NCI-H345 (cell line): ENCODE measurements at places on chromosomes 7 and 10.

GRCh38 chr7:1255080-1255816 lies 22.6 kb downstream of the UNCX start:
- no peak for DNase-seq

DNA sequence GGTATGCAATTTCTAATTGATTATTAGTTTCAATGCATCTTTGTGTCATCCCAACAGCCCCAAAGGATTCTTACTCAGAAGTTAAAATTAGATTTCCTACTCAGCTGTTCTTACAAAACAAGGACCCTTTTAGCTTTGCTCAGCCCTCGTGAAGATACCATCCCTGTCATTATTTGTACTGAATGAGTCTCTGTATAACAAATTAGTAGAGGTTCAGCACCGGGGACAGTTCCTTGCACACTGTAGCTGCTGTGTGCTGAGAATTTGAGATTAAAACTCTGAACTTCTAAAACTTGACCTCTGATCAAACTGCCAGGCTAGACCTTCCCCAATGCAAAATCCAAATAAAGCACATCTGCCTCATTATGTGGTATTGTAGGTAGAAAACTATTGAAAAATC lies 299.1 kb downstream of the LHFPL3 start:
- DNase-seq, result no peak

DNA sequence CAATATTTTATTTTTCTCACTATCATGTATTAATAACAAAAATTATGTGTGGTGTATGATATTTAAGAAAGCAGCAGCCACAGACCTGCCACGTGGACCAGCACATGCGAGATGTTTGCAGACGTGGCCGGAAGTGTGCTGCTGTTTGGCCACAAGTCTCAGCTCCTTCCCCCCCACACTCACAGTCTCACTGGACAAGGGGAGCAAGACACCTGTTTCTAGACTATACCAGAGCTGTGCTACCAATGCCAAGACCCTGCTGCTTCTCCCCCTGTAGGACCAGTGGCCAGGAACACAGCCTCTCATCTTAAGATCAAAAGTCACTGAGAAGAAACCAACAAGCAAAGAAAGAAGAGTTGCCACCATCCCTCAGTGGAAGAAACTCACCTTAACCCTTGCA lies 258.9 kb upstream of the PPP2R2D start:
- DNase-seq, result no peak

DNA sequence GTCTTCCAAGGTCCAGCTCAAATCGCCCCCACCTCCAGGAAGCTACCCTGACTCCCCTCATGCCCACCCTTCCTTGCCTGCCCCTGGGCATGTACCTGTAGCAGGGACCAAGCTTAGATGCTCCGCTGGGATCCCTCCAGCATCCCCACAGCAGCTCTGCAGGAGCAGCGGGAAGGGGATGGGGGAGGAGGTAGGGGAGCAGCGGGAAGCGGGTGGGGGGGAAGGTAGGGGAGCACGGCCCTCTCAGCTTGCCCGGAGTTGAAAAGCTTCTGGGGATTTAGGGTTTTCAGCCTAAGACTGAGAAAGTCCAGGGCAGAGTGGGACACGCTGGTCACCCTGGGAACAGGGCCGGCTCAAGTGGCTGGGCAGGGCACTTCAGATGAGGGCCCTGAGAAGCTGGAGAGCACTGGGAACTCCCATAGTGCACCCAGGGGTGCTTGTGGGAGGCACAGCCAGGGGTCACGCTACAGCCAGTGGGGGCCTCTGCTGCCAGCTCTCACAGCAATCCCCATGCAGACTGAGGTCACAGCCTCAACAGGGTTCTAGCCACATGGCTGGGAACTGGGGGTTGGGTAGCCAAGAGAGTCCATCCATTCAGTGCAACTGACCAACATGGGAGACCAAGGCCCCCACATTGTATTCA lies 13.4 kb downstream of the WDR86 start:
- DNase-seq, result no peak

DNA sequence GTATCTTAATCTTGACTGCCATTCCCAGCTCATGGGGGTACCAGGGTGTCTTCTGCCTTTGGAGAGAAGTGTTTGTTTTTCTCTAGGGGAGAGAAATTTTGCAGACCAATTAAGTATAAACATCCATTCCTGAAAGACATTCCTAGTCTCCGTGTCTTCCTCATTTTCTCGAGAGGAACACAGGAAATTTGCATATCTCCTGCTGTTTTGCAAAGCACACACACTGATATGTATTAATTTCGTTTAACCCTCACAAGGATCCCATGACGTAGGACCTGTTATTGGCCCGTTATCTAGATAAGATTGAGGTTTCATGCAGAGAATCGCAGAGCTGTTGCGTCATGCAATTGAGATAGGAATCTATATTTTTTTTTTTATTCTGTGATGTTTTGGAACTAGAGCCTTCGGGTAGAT lies 944 bp downstream of the RHBDD2 start:
- DNase-seq, result peak; percentile 14

GRCh38 chr10:86370006-86370585 lies 3.5 kb upstream of the GRID1 start:
- DNase-seq, result no peak

DNA sequence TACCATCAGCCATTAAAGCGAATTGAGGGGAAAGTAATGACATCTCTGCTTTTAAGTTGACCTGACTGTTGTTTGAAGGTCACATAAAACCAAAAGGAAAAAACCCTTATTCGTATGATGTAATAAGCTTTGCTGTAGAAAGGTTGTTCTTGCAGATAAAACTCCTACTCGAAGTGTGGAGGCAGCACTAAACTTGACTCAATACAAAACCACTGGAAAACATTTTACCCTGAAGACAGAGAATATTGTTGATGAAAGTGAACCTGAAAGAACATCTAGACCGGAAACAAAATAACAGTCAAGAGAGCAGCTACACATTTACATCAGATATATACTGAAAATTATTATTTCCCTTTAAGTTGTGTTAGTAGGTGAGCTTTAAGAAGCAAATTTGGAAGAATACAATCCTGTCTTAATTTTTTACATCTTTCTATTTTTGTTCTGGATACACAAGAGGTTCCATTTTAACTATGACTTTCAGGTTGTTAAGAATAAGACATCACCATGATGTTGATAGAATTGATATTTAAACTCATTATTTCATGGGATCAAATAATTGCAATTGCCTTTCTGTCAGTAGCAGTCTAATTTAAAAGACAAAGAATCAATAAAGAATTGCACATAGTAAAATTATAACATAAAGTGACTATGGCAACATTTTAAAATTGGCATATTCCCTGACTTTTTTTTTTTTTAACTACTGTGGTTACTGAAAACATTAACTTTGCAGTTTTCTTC lies 6.4 kb downstream of the ETV1 start:
- no peak for DNase-seq

DNA sequence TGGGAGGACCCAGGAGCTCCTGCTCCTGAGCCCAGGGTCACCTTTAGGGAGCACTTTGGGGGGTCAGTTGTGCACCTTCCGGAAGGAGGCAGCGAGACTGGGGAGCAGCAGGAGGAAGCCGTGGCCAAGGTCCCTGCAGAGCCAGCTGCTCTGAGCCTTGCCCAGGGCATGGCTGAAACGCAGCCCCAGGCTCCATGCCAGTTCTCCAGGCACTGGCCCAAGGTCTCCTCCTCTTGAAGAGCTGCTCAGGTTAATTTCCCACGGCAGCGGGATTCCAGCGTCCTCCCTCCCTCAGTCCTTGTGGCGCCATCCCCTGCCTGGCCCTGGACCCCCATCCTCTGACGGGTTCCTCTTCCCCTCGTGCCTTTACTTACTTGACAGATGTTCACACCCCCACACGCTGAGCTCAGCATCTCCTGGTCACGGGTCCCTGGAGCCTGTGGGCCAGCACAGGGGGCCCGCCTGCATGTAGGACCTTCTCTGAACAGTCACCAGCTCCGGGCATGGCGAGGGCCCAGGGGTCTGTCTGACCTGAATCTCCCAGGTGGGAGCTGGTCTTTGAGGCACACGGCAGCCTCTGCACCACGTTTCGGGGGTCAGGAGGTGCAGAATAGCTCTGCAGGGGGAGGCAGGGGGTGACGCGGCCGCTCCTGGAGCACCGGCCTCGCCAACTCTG lies 16.7 kb upstream of the CFAP46 start:
- no peak for DNase-seq

GRCh38 chr10:112202561-112203241 lies 19.1 kb upstream of the GPAM start:
- DNase-seq, result no peak

GRCh38 chr10:17134737-17135260 lies 5.2 kb upstream of the CUBN start:
- DNase-seq, result no peak

DNA sequence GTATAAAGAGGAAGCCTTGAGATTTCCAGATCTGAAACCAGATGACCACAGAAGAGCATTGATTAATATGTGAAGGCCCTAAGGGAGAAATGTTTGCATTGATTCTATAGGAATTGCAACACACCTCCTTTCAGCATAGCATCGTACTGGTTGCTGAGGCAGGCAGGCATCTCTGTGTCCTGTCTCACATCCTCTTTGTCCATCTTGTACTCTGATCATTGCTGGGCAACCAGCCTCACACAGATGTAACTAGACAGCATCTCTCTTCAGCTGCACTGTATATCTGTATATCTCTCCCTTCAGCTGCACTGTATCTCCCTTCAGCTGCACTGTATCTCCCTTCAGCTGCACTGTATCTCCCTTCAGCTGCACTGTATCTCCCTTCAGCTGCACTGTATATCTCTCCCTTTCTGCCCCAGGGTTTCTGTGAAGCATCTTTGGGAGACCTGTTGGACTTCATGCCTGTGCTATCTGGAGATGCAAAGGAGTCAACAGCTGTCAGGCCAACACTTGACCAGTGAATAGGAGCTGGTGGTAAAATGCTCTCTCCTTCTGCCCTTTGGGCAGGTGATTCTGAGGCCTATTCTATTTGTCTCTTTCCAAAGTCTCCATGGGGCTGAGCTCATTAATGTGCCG lies 40.3 kb downstream of the TMEM178B start:
- DNase-seq, result no peak

GRCh38 chr7:31873816-31874597 lies 187.0 kb downstream of the PPP1R17 start:
- DNase-seq, result no peak

GRCh38 chr7:68601826-68602225 lies 996.4 kb upstream of the AUTS2 start:
- DNase-seq, result no peak

- DNase-seq, result no peak
These were observed 141.5 kb upstream of the NPVF start for GRCh38 chr7:25369786-25370185.

DNA sequence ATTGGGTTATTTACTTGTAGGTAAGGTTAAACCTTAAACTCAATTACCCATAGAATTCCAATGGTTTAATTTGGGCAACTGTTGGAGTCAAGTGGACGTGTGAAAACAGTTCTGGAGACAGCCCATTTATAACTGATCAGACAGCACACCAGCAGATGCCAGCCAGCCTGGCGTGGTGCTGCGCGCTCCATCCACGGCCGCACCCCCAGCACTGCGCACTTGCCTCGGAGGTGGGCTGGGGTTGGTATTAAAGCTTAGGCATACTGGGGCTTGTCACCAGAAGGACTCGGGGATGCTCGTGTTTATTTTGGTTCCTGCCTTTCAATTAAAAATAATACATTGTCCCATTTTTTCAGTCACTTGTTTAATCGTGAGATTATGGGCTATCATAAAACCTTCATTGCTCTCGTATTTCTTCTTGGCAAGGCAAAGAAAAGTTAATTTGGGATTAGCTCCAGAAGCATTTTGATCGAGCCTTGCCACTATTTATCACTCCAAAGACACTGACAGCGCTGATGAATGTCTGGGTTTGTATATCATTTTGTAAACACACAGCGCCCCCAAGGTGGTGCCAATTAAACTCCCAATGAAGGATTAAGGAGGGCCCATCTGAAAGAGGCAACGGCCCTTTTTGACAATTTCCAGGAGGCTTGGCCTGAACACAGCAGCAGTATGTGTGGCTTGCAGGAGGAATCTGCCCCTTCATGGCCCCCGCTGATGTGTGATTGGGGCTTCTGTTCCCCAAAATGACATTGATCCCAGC lies 204.5 kb upstream of the CXCL12 start:
- no peak for DNase-seq
